ENCODE measurements at places on chromosomes 7 and 10.

DNA sequence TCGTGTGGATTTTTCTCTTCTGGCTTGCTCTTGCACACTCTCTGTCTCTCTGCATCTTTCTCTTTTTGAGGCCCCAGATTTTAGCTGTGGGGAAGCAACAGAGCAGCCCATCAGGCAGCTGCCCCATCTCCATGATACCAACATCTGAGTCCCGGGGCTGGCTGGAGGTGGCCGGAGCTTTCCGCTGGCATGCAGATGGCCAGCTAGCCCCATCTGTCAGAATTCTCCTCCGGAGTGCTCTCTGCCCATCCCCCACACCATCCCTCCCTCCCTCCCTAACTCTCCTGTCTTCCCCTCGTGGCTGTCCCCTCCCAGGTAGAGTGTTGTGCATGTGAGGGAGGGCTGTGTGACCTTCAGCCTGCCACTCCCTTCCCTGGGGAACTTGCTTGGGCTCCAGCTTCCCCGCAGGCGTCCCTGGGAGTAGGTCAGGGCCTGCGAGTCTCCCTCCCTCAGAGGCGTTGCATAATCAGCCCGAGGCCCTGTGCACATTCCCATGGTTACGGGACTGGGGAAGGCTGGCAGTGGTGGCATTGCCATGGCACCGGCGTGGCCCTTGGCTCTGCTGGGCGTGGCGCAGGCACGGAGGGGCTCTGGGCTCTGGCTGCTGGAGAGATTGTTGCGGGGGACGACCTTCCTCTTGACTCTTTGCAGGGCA, 24.7 kb downstream of the GHRHR start:
- no peak for DNase-seq

DNA sequence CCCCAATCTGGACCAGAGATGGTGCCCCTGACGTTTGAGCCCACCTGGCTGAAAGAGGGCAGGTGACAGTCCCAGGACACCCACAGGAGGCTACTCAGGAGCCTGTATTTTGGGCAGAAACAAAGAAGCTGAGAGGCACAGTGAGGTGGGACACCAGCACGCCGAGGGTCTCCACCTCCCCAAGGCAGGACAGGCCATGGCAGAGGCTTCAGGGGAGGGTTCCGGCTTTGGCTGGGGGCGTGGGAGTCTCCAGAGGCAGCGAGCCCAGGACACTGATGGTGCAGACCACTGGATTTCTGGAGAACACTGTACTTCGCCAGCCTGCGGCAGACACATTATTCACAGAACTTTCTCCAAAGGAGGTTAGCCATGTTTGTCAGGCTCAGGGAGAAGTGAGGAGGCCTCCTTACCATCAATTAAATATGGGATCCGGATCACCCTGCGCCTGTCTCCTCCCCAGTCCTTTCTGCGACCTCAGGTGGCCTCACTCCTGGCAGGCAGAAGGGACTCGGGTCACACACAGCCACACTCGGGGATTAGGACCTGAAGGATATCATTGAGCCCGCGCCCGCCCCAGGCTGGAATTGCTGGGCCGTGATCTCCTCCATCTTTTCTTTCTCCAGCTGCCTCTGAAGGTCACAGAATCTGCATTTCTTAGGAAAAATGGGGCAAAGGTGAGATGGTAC, 98.3 kb downstream of the MKI67 start:
- no peak for DNase-seq

DNA sequence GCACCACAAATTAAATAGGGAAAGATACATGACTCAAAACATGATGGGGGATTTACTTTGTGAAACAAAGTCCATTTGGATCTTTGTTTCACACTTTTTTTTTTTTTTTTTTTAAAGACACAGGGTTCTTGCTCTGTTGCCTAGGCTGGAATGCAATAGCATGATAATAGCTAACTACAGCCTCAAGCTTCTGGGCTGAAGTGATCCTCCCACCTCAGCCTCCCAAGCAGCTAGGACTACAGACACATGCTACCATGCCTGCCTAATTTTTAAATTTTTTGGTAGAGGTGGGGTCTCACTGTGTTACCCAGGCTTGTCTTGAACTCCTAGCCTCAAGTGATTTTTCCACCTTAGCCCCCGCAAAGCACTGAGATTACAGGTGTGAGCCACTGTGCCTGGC, 172.6 kb upstream of the KLF14 start:
- no peak for DNase-seq

GRCh38 chr7:74288034-74288881, 949 bp upstream of the CLIP2 start:
- no peak for DNase-seq

DNA sequence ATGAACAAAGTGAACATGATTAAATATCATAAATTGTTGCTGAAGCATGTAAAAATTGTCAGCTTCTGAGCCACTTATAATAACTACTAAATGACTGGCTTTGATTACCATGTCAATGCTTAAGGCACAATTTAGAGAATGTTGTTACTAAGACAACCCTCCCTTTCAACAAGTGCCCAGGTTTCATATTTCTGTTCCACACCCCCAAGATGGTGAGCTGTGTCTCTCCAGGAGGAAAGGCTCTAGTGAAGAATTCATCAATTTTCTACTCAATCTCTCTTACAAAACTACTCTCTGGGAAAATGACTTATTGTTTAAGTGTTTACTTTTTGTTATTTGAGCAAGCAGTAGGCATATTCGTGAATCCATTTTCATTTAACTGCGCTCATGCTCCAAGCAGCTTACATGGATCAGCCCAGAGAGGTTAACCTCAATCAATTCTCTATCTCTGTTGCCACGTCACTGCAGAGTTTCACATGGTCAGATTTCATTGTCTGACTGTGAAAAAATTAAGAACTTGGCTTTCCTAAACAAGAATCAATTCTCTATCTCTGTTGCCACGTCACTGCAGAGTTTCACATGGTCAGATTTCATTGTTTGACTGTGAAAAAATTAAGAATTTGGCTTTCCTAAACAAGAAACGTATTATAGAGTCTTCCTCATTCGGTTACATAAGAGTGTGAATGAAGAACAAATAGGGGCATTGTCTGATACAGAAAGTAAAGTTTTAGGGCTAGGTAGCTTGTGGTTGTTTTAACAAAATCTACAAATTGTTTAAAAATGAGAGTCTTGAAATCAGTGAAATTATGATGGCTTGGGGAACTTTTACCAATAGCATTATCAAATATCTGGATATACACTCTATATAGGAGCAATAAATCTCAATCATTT, 49.7 kb downstream of the CCDC71L start:
- DNase-seq = no peak

DNA sequence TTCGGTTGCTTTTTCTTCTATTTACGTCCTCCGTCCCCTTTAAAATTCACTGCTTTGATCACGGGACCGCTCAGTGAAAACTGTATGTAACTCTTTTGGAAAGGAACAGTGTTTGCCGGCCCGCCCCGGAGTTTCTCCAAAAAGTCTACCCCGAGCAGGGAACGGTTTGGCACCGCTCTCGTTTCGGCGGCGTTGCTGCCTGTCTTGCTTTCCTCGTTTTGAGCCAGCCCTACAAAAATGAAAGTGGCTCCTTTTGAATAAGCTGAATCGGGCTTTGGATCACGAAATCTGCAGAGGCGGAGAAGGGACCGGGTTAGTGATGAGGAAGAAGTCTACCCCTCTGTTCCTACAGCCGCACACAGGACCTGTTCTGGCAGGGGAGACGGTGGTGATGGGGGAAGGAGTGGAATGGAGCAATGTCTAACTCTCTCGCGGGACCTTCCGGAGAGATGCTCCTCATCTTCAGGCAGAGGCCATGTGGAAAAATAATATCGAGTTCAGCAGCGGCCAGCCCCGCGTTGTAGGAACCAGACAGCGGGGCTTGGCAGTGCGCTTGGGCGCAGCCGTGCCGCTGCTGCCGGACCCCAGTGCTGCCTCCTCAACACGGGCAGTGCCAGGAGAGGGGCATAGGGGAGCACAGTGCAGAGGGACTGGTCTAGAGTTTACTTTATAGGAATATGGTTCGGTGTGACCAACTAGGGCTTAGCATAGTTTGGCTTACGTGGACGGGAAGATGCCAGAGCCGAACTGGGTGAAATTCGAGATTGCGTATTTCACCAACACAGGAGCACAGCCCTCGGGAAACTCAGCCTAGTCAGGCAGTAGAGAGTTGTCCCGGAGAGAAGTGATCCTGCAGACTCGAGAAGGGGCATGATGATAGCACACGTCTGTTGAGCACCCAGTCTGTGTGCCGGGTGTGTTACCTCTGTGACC, 1.4 kb downstream of the HTRA1 start:
- DNase-seq = no peak

- DNase-seq = no peak
Observed at GRCh38 chr10:110706690-110707098, 62.6 kb downstream of the RBM20 start.

DNA sequence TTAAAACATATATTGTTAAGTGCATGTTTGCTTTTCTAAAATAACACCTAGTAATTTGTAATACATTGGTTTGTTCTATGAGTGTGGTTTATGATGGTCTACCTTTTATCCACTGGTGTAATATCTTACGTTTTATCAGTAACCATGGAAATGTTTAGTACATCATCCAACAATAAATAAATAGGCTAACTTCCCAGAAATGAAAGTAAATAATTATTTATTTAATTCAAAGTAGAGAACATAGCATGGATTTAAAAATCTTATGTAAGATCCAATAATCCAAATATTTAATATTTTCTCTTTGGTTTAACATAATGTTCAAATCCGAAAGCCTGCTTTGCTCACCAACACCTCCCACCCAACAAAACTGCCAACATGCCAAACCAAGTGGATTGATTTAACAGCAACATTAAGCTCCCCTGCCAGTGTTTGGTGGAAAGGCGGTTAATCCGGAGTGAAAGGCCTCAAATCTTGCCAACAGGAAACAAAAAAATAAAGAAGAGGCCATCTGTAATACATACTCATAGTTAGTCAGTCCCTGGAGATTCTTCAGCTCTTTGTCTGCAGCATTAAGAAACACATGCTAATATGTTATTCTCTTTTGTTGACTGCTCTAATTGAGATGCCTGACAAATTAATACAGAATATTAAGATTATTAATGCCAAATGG, 897.8 kb downstream of the CNTNAP2 start:
- no peak for DNase-seq

DNA sequence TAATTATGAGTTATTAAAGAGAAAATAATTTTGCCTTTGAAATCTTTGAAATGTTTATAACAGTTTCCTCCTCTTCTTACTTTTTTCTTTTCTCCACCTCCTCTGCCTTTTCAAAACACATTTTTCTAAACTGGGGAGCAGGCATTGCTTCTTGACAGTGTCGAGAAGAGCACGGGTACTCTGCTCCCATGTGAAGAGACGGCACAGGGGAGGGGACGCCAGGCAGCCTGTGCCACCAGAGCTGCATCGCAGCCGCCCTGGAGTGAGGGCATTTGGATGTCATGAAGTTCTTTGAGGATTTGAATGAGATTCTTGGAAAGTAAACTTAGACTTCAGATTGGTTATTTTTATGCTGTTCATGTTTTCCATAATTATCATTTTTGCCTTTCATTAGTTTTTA, 149.7 kb downstream of the ACTR3B start:
- no peak for DNase-seq

DNA sequence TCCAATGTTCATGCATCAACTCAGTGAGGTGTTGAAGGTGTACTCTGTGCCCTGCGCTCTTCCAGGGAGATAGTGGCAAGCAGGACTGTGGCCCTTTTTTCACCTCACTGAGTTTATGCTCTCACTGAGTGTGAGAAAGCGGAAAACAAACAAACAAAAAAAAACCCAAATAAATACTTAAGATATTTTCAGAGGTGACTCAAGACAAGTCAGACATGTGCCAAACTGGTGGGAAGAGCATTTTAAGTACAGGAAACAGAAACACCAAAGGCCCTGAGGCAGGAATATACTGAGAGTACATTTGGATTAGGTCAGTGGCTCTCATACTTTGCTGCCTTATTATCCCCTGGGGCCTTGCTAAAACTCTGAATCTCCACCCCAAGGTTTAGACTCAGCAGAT, 111.9 kb upstream of the IGFBP3 start:
- no peak for DNase-seq

GRCh38 chr7:85010306-85010705, 176.6 kb downstream of the SEMA3D start:
- no peak for DNase-seq

DNA sequence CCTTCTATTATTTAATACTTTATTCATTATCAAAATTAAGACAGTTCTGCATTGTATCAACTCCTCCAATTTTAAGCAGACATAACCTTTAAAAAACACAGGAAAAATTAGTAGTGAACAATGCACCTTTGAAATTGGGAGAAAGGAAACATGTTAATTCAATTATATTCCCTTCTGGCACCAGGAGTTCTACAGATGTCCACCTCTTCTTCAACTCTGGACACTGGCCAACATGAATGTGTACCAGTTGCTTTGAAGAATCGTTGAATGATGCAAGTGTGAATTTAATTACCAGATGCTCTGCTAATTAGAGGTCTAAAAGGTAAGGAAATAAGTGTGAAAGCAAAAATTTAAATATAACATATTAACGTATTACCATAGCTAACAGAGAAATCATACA, 206.7 kb upstream of the IGFBP3 start:
- no peak for DNase-seq

DNA sequence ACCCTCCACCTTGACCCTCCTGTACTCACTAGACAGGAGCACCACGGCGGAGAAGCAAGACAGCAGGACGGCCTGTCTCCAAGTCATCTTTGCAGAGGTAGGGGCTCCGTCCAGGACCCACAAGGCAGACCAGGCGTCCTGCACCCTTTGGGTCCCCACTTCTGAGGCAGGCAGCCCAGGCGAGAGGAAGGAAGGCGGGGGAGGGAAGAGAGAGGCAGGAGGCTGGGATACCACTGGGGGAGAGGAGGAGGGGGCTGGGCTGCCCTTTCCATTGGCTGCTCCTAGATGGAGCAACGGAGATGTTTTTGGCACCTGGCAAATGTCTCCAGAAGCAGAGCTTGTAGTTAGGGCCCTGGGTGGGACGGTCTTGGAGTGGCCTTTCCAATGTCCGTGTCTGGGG, at the start of gene UCMA:
UCMA (minus strand) TSS at position 203 of the 400 bp plus-strand sequence; CDS start at position 87, 116 bp downstream.
- DNase-seq = no peak

DNA sequence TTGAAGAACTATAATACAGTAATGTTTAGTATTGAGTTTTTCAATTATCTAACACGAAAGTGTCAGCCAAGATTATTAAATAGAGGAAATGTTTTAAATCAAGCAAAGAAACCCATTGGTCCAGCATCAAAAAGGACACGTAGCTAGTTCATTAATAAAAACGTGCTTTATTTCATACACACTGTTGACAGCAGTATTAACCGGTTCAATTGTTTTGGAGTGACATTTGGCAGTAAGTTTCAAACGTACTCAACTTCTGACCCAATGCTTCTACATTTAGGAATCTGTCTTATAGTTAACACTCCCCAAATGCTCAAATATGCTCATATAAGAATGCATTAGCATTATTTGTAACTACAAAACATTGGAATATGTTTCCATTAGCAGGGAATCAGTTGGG, 41.3 kb downstream of the SLC16A12 start:
- no peak for DNase-seq

- DNase-seq = no peak
Observed at GRCh38 chr7:11609096-11609670, 222.8 kb downstream of the THSD7A start.

DNA sequence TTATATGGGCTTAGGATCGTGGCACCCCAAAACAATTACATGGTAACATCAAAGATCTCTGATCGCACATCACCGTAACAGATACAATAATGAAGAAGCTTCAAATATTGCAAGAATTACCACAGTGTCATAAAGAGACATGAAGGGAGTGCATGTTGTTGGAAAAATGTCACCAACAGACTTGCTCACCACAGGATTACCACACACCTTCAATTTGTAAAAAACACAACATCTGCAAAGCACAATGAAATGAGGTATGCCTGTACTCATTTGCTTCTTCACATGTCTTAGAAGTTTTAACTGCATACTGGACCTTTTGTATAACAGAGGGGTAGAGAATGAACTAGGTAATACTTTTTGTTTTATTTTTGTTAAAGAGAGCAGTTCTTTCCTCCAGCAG, 96.6 kb downstream of the TPST1 start:
- DNase-seq = no peak
